ENCODE measurements at places on chromosomes 4 and X.

DNA sequence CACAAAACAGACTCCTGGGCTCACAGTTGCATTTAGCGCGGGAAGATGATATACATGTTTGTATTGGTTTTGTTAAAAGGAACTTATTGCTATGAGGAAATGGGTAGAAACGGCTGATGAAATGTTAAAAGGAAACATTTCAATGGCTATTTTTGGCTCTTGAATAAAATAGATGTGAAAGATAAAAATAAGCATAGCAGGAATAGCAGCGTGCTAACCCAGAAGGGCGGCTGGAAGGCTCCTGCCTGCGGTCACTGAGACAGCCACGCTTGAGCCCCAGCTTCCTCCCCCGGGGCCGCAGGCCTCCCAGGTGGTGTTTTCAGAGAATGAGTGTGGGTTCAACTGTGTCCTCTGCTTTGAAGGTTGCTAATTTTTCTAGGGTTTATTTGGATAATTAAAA lies 35.0 kb upstream of the CLCN4 start:
- no peak for DNase-seq

DNA sequence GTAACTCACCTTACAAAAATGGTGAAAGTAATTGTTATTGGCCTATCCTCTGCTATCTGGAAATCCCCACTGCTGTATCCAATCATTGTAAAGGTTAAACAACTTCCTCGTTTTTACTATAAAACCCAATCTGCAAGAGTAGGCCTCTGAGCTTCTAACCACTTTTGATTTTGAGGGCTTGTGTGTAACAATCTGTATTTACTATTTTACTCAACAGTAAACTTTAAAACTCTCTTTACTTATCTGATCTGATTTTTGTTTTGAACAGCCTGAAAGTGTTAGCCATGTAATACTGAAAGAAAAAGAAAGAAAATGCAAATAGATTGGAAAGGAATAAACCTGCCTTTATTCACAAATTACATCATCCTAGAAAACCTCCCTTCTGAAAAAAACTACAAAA lies 63.1 kb downstream of the SLC10A7 start:
- no peak for DNase-seq

DNA sequence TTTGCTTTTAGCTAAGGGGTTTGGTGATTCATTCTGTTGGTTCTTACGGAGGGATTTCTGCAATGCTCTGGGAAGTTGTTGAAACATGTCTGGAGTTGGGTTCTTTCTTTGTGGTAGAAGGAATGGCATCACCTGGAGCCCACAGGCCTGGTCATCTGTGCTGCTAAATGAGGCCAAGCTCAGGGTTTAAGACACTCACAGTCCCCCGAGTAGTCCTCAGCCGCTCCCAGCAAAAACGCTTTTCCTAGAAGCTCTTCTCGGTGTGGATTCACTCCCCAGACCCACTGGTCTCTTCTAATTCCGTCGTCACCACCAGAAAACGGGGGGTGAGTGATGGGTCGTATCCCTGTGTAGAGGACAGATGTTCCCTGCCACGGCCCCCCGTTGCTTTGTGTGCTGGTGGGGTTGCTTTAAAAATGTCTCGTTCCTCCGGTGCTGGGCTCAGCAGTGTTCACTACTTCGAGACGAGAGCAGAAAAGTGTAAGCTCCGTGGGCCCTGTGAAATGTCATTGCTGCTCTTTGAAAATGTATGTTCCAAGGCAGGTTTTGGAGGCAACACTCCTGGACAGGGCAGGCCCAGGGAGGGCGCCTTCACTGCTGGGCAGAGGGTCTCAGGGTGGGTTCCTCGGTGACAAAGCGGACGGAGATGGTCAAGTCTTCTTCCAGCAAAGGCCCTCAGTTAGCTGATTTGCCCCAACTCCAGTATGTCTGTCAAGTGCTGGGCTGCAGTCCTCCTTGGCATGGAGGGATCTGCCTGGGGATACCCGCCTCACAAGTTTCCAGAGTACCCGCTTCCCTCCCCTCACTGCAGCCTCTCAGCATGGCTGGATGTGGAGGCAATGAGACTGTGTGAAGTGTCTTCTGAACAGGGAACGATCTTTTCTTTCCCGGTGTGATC lies 37.3 kb downstream of the PSAPL1 start:
- no peak for DNase-seq

DNA sequence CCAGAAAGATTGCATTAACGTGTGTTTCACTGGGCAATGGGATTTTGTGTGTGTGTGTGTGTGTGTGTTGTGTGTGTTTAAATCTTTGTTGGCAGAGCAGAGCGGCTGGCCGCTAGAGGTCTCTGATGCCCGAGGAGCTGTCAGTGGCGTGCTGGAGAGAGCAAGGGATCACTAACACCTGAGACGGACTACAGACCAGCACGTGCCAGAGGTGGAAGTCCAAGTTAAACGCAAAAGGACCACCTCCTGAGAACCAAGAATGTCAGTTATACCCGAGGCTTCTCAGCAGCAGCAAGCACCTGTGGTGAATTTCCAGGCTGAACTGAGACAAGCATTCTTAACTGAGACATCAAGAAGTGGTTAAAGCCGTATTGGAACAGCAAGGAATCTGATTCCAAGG lies 9.0 kb upstream of the SLC25A14 start:
- DNase-seq = peak; percentile 42

- DNase-seq = no peak
Measured at GRCh38 chr4:128163177-128164117, 102.3 kb downstream of the LARP1B start.

GRCh38 chr4:139314047-139314800 lies 11.9 kb upstream of the NDUFC1 start:
- no peak for DNase-seq

- DNase-seq = no peak
Measured at GRCh38 chrX:29641461-29641860, 573.9 kb upstream of the MAGEB2 start.

DNA sequence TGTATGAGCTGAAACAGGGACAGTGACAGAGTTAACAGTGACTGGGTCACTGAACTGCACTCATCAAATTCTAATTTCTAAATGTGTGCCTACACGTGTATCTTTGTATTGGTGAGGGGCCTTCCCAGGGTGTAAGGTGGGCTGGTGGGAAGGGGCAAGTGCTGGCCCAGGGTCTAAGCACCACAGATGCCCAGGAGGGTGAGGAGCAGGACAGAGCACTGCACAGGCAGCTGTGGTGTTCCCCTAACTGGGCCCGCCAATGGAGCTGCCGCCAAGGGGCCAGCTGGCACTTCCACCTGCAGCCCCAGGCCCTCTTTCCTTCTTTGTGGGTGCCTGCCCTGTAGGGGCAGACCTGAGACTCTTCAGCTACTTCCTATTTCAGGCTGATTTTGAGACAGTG lies 349.9 kb downstream of the ARHGAP10 start:
- no peak for DNase-seq

- DNase-seq = no peak
Measured at GRCh38 chr4:78332976-78333375, 218.6 kb upstream of the ANXA3 start.

GRCh38 chrX:132751063-132751690 lies 207.3 kb downstream of the HS6ST2 start:
- no peak for DNase-seq

DNA sequence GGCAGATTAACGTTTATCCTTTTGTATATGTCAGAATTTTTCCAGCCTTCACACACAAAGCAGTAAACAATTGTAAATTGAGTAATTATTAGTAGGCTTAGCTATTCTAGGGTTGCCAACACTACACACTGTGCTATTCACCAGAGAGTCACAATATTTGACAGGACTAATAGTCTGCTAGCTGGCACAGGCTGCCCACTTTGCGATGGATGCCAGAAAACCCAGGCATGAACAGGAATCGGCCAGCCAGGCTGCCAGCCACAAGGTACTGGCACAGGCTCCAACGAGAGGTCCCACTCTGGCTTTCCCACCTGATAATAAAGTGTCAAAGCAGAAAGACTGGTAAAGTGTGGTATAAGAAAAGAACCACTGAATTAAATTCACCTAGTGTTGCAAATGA lies 94.8 kb downstream of the TET2 start:
- DNase-seq = no peak

DNA sequence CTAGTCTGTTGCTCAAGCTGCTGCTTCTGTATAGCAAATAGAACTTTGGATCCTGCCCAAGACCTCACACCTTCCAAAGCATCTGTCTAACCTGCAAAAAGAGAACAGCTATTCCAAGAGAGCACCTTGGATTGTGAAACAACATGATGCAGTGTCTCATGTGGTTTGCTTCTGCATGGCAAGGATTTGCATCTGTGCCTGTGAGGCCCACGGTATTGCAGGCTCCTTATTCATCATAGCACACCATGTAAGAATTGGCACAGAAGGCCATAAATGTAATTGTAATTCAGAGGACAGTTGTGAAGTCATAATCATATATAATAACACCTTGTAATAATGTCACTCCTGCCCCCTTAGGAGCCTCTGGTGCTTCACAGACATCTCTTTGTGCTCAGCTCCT lies 147.1 kb downstream of the ZNF674 start:
- DNase-seq = no peak

DNA sequence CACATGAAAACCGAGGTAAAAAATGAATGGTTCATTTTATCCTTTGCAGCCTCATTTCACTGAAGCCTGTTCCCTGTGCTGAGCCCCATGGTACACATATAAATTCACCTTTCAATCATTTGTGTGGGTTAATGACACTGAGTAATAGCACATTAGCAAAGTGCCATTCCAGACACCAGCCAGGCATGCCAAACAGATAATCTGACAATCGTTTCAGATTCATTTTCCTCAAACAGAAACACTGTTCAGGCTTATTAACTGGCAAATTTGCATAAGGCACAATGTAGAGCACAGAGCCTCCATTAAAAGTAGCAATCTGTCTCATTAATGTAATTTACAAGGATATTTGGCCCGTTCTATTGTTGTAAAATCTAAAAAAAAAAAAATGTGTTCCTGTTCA lies 76.2 kb downstream of the UNC5C start:
- DNase-seq = no peak

- DNase-seq = no peak
Measured at GRCh38 chr4:52212702-52213101, 161.6 kb downstream of the SPATA18 start.

GRCh38 chrX:40132751-40133150 lies 35.0 kb upstream of the BCOR start:
- DNase-seq = peak; percentile 64

DNA sequence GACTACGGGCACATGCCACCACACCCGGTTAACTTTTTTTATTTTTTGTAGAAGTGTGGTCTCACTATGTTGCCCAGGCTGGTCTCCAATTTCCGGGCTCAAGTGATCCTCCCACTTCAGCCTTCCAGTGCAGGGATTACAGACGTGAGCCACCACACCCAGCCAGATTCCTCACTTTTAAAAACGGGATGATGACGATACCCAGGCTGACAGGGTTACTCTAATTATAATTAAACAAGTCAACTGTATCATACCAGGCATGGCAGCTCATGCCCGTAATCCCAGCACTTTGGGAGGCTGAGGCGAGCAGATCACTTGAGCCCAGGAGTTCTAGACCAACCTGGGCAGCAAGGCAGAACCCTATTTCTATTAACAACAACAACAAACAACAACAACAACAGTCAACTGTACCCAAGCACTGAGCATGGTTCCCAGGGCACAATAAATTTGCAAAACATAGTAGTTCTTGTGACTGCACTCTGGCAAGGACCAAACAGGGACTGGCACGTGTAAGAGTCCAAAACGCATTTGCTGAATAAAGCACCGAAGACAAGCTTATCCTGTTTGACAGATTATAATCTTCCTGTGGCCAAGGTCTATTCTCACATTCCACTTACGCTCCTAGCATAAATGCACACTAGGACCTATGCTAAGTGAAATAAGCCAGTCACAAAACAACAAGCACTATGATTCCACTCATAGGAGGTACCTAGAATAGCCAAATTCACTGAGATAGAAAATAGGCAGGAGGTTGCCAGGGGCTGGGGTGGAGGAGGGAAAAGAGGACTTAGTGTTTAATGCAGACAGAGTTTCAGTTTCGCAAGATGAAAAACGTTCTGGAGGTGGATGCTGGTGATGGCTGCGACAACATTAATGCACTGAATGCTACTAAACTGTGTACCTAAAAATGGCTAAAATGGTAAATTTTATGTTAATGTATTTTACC lies 77.5 kb downstream of the IRF2 start:
- no peak for DNase-seq

DNA sequence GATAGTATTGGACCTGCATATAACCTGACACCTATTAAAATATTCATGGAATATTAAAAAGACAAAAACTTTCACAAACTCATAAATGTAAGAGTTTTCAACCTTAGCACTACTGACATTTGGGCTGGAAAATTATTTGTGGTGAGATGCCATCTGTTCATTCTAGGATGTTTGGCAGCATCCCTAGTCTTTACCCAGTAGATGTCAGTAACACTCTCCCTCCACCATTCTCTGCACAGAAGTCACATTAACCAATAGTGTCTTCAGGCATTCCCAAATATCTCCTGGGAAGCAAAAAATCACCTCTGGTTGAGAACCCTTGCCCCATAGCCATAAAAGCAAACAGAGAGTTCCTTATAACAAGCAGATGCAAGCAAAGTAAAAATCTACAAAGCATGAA lies 41.4 kb upstream of the NDST4 start:
- no peak for DNase-seq

GRCh38 chr4:179823342-179823741 lies 2381.1 kb upstream of the AGA start:
- DNase-seq = no peak

GRCh38 chr4:26326791-26327190 lies 6.0 kb downstream of the RBPJ start:
- DNase-seq = no peak

DNA sequence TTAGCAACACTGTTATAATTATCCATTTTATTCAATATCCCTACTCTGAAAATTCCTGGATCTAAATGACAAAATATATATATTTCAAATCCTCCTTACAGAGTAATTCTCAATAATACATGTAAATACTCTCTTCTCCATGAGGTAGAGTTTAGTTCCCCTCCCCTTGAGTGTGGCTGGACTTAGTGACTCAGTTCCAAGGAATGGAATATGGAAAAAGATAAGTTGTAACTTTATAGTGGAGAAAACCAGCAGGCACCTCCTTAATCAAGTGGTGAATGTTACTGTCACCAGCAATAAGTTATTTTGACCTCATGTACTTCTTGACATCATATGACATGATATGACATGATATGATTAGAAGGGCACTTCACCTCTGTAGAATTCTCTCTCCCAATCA lies 302.0 kb downstream of the RAB28 start:
- no peak for DNase-seq

DNA sequence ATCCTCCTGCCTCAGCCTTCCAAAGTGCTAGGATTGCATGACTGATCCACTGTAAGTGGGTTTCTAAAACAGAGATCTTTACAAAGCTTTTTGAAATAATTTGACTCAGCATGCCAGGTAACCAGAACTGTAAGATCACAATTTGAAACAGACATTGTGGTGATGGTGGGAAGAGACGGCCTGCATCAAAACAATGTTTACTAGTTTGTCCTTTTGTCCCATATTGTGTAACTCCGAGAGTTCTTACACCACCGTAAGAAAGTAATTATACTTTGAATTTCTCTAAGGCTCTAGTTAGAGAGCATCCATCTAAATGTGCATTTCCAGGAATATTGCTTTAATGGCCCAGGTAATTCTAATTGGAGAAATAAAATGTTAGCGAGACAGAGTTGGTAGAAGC lies 594 bp upstream of the ARHGAP24 start:
- no peak for DNase-seq

- DNase-seq = no peak
Measured at GRCh38 chrX:11080741-11081305, 30.3 kb upstream of the HCCS start.
